ENCODE measurements at places on chromosomes 6 and 20.

DNA sequence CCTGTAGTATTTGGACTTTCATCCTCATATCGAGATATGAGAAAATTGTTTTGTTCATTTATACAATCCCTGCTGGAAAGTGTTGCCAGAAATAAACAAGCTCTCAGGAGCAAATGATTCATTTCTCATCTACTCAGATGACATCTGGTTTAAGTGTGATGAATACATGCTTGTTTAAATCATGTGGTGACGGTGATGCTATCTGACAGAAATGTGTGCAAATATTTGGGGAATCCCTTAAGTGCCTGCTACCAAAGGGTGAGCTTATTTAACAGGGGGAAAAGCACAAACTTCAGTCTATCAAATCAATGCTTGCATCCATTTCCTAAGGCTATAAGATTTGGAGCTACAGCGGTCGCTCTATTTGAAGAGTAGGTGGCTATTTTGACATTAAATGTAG is 368.3 kb upstream of the SASH1 start:
- peak; percentile 46 for DNase-seq

GRCh38 chr6:32588156-32588555 is 1.5 kb downstream of the HLA-DRB1 start:
- no peak for DNase-seq

GRCh38 chr6:51842804-51843378 is 244.5 kb downstream of the PKHD1 start:
- no peak for DNase-seq

DNA sequence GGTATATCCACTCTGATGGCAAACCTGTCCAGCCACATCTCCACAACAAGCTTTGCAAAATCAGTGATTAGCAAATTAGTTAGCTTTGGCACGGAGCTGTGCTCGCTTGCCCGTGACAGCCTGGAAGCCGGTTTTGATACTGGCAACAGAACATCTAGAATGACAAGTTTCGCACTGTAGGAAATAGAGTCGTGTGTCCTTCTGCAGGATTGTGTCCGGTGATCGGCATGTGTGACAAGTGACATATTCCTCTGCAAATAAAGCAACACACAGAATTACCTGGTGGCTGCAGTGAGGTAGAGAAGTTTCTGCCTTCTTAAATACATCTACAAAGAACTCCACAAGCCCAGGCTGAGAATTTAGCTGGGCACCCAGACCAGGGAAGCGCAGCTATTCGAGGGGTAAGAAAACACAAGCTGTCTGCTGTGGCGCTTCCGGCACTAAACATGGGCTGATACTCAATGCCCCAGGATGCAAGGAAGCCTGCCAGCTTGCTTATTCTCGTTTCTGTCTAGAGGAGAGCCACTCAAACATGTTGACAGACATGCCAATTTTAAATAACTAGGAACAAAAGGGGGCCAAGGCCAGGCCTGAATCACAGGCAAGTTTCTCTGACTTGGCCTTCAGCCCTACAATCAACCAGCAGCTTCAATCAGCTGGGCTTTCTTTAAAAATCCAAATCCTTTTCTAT is 22.2 kb downstream of the EIF2S2 start:
- no peak for DNase-seq

DNA sequence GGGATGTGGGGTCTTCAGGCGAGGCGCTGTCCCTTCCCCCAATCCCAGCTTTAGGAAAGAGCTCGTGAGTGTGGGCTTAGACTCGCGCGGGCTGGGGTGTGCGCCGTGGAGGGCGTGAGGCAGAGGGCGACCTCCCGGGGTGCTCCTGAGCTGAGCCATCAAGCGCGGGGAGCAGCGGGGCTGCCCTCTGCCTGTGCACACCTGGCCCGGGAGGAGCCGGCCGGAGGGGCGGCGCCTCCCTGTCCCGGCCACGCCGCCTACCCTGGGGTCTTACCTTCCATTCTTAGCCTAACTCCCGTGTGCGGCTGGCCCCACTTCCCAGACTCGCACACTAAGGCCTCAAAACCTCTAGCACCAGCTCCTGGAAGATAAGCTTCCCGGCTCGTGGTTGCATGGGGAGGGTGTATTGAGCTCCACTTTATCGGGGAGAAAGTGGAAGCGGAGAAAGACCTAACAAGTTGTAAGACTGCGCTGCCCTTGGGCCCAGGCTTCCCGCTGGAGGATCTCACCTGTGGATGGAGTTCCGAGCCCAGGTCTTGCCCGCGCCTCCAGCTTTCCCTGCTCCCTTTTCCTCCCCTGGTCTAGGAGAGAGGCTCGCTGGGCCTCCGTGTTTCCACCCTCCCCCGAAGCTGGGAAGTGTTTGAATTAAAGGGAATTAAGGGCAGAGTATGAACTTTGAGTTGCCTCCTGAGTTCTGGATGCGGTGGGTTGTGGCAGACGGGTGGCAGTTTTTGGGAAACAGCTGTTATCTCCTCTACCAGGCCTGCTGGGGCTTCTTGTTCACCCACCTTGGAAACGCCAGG is 1.2 kb downstream of the DNMT3B start:
- no peak for DNase-seq

DNA sequence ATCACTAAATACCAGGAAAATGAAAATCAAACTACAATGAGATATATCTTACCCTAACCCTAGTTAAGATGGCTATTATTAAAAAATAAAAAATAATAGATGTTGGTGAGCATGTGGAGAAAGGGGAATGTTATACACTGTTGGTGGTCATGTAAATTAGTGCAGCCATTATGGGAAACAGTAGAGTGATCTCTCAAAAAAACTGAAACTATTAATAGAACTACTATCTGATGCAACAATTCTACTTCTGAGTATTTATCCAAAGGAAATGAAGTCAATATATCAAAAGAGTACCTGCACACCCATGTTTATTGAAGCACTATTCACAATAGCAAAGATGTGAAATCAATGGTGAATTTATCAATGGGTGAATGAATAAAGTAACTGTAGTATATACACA is 48.6 kb downstream of the HLA-A start:
- no peak for DNase-seq

DNA sequence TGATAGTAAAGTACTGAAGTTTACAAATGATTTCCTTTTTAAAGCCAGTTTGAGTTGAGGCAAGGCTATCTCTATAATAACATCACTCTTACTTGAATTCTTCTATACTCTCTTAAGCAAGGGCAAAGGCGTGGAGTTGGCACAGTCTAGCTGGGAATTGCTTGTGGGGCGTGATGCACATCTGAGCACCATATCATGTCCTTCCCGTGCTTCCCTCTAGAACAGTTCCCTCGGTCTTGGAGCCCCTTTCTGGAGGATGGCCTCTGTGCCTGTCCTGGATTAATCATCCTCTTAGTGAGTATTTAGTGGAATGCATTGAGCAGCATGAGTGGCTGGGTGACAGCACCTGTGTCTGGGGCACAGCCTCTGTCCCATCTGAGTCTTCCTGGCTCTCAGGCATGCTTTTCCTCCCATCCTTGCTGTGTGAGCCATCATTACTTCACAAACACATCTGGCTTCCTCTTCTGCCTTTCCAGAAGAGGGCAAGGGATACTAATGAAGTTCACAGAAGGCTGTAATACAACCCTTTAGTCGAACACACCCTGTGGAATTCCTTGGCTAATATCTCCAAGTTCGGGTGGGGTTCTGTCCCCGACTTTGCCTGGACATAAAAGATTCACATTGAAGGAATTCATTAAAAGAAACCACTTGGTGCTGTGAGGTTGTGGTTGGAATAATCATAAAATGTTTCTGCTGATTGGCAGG is 188.2 kb downstream of the FNDC1 start:
- no peak for DNase-seq

DNA sequence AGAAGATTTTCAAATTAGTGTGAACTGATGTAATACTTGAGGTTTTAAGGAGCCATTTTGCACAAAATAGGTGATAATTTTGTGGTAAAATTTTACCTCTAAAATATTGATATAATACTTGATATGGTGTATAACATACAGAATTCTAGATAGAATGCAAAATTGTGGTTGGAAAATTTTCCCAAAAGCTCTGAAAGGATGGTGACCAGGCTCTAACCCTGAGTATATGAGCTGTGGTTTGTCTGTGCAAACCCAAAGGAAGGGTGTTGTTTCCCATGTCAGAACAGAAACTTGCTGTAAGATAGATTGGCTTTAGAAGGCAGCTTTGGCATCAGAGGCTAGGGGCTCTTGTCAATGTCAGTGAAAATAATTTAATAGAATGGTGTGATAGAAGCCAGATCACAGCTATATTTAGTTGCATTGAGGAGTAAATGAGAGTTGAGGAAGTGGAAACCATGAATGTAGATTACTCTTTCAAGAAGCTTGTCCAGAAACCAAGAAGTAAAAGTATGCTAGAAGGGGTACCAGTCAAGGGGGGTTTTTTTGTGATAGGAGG is 257.7 kb downstream of the FARS2 start:
- no peak for DNase-seq

DNA sequence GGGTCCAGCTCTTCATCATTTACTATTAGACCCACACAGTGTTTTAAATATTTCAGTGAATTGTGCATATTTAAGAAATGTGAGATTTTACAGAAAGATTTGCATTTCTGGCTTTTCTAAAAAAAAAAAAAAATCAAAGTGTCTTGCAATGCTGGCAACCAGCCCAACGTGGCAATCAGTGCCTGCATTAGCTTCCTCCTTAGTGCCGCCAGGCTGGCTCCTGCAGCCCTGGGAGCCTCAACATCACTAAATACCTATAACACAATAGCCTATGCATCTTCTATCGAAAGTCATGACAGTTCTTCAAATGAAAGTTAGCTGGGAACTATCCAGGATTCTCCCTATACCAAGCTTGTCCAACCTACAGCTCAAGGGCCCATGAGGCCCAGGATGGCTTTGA is 9.4 kb upstream of the CD93 start:
- no peak for DNase-seq

DNA sequence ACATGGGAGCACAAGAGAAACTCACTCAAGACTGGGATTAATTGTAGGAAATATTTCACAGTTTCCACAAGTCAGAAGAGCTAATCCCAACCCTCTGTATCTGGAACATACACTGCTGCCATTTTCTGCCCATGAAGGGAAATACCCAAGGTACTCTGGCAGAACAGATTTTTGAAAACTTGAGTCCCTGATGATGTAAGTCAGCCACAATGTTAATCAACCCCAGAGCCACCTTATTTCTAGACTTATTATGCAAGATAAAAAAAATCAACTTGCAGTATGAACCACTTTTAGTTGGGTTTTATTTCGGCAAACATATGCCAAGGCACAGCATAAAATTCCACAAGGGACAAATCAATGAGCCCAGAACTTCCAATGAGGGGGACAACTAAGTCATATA is 141.5 kb downstream of the LY86 start:
- peak; percentile 8 for DNase-seq

DNA sequence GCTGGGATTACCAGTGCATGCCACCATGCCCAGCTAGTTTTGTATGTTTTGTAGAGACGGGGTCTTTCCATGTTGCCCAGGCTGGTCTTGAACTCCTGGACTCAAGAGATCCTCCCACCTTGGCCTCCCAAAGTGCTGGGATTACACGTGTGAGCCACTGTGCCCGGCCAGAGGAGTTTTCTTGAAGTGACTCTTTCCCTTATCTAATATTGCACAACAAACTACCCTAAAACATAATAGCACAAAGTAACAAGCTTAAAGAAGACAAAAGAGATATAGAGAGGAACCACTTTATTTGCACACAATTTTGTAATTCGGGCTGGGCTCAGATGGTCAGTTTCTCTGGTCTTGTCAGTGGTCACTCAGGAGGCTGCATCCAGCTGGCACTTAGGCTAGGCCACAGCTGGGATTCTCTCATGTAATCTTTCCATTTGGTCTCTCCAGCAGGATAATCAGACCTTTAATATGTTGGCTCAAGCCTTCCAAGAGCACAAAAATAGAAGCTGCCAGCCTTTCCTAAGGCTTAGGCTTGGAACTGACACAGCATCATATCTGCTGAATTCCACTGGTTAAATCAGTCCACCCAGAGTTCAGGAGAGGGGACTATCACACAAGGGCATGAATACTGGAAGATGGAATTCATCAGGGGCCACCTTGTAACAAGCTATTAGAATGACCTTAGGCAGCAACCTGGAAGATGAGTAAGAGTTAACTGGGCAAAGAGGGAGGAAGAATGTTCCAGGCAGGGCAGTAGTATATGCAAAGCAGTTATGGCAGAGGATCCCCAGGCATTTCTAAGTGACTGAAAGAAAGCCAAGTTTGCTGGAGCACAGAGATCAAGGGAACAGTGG is 56.7 kb upstream of the PNRC1 start:
- DNase-seq: peak; percentile 37

- peak; percentile 90 for DNase-seq
Observed at GRCh38 chr6:11434565-11435326, 102.8 kb upstream of the TMEM170B start.

DNA sequence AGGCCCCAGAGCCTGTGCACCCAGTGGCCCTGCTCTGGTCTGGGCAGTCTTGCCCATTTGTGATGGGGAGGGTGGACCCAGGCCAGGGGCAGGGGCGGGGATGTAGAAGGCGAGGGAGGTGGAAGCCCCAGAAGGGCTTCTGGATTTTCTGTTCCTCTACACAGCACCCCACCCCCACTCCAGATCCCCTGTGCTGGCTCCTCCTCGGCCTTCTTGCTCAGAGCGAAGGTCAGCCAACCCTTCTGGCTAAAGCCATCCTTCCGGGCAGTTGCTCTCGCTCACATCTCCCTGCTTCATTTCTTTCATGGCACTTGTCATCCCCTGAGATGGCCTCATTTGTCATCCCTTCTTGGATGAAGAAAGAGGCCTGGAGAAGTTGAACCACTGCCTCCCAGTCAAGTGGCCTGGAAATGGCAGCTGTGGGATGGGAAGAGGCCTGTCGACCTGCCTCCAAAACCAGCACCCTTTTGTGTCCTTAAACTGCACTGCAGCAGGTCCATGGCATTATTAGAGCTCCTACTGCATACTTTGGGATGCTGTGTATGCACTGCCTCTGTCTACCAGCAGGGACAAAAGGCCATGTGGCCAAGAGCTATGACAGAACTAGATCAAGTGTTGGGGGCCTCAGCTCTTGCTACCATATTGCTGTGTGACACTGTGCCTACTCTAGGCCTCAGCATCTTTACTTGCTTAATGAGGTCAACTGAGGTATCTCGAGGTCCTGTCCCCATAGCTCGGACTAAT is 19.9 kb downstream of the PEDS1 start:
- no peak for DNase-seq

DNA sequence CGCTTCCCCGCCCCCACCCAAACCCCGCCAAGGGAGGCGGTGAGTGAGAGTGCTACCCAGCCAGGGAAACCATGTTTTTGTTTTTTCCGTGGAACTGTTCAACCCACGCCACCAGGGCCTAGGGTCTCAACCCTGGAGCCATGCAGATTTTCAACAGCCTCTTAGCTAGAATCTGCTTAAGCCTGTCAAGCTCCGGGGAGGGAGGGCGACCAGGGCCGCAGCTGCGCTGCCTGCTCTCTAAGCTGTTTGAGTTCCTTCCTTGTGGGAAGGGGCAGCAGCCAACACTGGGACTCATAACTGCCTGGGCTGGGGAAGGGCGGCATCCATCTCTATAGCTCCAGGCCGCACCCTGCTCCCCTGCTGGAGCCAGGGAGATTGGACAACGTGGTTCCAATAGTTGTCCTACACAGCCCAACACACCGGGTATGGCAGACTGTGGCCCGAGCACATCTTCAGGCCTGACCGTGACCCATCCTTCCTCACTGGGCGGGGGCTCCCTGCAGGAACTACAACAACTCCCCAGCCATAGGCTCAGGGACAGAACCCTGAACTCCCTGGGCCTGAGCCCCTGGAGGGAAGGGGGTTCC is 1065.7 kb upstream of the MANEA start:
- no peak for DNase-seq

GRCh38 chr20:23361119-23361475 is 885 bp upstream of the GZF1 start:
- peak; percentile 56 for DNase-seq
